ENCODE measurements at places on chromosomes 5 and 9. TPM values are rescaled to one million over a fixed set of nuclear protein-coding genes. Genes with fewer than 3 reads are reported as not detected.
A peak's percentile ranks its signal among the peaks of the same experiment; 100 is the strongest.

DNA sequence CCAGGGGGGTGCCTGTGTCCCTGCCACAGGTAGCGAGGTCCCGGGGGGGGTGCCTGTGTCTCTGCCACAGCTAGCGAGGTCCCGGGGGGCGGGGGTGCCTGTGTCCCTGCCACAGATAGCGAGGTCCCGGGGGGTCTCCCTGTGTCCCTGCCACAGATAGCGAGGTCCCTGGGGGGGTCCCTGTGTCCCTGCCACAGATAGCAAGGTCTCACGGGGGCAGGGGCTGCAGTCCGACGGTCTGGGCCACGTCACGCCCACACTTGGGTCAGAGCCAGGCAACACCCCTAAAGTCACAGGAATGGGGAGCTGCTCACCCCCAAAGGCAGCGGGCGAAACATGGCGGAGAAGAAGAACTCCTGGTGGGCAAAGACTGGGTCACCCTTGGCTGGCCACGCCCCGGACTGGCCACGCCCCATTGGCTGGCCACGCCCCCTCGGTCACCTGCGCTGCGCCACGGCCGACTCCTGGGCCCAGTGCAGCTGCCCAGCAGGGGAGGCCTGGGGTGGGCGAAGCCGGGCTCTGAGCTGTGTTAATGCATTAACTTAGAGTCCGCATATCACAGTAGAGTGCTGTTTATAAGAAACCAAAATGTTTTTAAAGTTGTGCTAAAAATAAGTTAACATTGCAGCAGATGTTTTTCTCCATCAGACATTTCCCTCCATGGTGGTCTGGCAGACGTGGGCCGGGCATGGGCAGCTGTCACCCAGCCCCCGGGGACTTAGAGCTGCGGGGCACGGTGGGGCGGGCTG lies 7.0 kb downstream of the NOXA1 start:
- no peaks in the 10 kb centered on the region for H3K4me1 ChIP-seq
- no peak overlapping the region for H3K4me3 ChIP-seq
- DNase-seq = peak; percentile 68
- no peaks in the 10 kb centered on the region for H3K36me3 ChIP-seq

- H3K27me3 ChIP-seq = no peaks in the 10 kb centered on the region
- no peaks in the 10 kb centered on the region for H3K36me3 ChIP-seq
- no peak overlapping the region for H3K4me3 ChIP-seq
- no peak overlapping the region for H3K27ac ChIP-seq
- DNase-seq = no peak
Measured at GRCh38 chr5:168076561-168076991, 214.9 kb upstream of the WWC1 start.

- H3K4me1 ChIP-seq = no peaks in the 10 kb centered on the region
- no peak overlapping the region for H3K27ac ChIP-seq
- H3K27me3 ChIP-seq = no peaks in the 10 kb centered on the region
- no peak for DNase-seq
Measured at GRCh38 chr5:143820451-143820850, 8.5 kb downstream of the HMHB1 start.

DNA sequence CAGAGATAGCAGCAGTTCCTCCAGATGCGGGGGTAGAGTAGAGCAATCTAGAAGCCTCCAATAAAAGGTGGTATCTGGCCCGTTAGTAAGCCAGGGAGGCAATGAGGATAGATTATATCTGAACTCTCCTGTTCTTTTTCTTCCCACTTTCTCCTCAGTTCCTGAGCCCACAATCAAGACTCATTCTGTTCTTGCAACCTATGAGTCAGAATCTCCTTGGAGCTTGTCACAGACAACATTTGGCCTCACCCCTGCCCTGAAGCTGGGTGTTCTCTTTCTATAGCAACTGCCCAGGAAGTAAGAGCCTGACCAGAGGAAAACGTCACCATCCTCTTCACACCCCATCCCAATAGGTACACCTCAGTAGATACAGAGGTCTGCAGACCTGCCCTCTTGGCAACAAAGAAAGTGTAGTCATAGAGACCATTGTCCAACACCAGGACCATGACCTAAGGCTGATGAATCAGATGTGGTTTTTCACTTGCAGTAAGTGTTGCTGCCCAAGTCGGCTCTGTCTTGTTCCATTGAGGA lies 76.3 kb upstream of the PCA3 start:
- H3K4me3 ChIP-seq = no peak overlapping the region
- no peak for DNase-seq
- H3K36me3 ChIP-seq = no peaks in the 10 kb centered on the region
- no peak overlapping the region for H3K27ac ChIP-seq

DNA sequence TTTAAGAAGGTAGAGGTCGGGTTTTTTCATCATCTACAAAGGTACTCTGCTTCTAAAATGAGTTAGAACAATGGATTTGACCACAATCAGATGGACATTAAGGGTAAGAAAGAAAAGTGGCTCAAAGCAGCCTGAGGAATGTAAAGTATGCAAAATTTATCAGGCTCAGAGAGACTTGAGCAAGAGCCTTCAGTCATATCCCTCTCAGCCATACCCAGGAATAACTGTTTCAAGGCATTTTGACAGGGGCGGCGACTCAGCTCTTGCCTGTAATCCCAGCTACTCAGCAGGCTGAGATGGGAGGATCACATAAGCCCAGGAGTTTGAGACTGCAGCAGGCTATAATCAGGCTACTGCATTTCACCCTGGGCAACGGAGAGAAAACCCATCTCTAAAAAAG lies 38.8 kb upstream of the ANXA2R start:
- H3K27me3 ChIP-seq = no peaks in the 10 kb centered on the region
- no peak overlapping the region for H3K4me3 ChIP-seq
- H3K36me3 ChIP-seq = no peaks in the 10 kb centered on the region
- no peak overlapping the region for H3K27ac ChIP-seq

IL3 gene
- total RNA-seq = not detected

Data from colonic mucosa (tissue), 4 donors.